Mammary epithelial cell (primary cell): ENCODE measurements at places on chromosomes 7 and 10. TPM values are rescaled to one million over a fixed set of nuclear protein-coding genes. Genes with fewer than 3 reads are reported as not detected.

- no peak for DNase-seq
Measured at GRCh38 chr7:55552320-55553023, 19.8 kb downstream of the VOPP1 start.

GRCh38 chr7:137523171-137523570 lies 179.6 kb upstream of the PTN start:
- DNase-seq = no peak

- no peak for DNase-seq
Measured at GRCh38 chr10:98915911-98916310, 319.7 kb downstream of the HPSE2 start.

DNA sequence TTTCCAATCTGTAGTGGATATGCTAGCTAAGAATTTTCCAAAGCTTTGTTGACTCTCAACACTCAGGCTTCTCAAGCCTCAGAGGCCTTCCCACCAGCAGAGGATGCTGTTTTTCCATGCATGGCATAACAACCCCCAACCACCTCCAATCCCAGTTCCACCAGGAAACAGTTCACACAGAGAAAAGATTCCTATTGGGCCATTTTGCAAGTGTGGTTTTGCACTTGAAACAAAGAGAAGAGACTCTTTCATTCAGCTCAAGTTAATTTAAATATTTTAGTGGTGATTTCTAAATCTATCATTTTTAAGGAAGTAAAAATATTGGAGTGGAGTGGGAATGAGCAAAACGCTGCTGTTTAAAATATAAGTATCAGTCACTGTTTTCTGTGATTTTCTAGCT lies 105.6 kb upstream of the COL1A2 start:
- DNase-seq = peak; percentile 61

DNA sequence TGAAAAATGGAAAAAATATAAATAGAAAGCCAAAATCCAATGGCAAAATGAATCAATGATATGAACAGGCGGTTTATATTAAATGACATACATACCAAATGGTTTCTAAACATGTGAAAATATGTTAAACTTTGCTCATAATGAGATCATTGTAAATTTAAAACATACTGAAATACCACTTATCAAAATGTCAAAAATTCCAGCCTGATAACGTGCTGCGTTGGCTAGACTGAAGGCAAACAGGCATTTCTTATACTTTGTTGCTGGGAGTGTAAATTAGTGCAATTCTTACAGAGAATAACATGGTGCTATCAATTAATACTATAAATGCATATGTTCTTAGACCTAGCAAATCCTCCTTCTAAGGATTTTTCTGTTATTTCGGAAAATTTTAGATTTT lies 225.8 kb upstream of the FAM3C start:
- no peak for DNase-seq

Gene CALD1
- 445 TPM for total RNA-seq

Gene WNT2
- not detected for total RNA-seq
